Activated CD4-positive, alpha-beta T cell treated with anti-CD3 and anti-CD28 coated beads for 1 hour (primary cell): ENCODE measurements at places on chromosomes 16 and 17.

GRCh38 chr17:63082273-63082861, 116.3 kb downstream of the TANC2 start:
- DNase-seq = no peak

- peak; percentile 78 for DNase-seq
Measured at GRCh38 chr17:46266656-46267544, 28.0 kb upstream of the LRRC37A start.

GRCh38 chr17:27546624-27547300, 84.2 kb upstream of the LGALS9 start:
- no peak for DNase-seq

DNA sequence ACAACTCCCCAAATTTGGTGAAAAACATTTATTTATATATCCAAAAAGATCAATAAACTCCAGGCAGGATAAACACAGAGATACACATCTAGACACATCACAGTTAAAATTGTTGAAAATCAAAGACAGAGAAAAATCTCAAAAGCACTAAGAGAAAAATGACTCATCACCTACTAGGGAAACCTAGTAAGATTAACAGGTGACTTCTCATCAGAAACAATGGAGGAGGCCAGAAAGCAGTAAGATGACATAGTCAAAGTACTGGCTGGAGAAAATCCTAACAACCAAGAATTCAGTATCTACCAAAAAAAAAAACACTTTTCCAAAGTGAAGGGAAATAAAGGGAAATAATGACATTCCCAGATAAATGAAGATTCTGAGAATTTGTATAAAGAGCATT, 33.8 kb downstream of the ULK2 start:
- no peak for DNase-seq

DNA sequence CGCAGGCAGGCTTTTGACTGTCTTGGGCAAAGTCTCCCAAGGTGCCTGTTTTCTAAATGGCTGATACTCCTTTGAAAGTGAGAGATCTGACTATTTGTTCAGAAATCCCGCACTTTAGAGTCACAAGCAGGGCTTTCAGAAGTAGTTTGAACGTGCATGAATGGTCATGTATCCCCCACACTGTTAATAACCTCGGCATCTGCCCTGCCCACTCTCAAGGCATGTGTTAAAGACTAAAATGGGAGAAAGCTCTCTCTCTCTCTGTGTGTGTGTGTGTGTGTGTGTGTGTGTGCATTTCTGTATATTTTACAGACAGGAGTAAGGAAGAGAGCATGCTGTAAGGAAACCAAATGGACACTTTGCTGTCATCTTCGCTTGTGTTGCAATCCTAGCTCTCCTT, 163.7 kb downstream of the MAF start:
- DNase-seq = no peak

DNA sequence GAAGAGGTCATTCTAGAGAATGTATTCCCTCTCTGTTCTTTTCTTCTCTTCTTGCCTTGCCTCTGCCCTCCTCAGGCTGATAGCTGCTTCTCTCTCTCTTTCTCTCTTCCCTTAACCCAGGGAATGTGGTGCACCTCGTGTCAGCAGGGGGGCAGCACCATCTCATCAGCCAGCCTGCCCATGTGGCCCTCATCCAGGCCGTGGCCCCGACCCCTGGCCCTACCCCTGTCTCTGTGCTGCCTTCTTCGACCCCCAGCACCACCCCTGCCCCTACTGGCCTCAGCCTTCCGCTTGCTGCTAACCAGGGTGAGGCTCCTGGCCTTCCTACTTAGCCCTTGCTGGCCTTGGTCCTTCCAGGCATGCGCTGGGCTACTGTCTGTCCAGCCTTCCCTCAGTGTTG, 23.5 kb downstream of the SRCAP start:
- no peak for DNase-seq

GRCh38 chr16:72736074-72736473, 311.9 kb downstream of the ZFHX3 start:
- no peak for DNase-seq

DNA sequence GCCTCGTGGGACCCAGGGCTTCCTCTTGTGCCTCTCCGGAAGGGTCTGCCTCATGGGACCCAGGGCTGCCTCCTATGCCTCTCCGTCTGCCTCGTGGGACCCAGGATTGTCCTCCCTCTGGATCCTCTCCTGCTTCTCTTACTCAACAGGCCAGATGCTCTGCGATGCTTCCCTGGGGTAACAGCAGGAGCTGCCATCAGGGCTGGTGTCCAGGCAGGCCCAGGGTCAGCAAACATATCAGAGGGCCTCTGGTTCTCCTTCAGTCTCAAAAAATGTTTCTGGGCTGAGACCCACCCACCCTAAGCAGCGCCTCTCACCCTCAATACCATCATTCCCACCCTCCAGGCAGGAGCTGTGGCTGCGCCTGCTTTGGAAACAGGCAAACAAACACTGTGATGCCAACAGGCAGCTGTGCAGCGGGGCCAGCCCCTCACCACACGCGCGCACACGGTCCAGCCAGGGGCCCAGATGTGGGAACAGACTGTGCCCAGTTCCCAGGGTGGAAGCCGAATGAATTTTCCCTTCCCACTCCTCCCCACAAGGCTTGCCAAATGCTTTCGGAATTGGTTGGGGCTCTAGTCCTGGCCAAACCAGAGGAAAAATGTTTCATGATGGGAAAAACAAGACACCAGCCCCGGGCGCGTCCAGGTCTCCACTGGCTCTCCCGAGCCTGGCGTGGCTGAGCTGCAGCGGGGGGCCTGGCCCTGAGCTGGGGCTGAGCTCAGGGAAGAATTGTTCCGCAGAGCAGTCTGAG, 11.3 kb downstream of the TIMM22 start:
- DNase-seq = no peak

DNA sequence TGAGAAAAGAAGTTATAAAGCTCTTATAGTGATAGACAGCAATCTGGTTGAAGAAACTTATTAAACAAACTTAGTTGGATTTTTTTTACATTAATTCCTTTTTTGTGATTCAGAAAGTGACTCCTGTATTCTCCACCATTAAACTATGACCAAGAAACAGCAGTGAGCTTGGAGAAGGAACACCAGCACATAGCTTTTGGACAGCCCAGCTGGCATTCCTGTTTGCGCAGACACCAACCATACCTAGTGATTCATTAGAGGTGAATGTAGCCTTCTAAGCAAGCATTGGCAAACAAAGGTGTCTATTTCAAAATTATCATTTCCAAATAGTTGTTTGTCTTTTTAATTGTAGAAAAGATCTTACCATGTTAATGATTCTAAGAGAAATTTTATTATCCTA, 94.4 kb downstream of the STXBP4 start:
- DNase-seq = no peak

GRCh38 chr16:77332792-77333191, 102.0 kb downstream of the ADAMTS18 start:
- DNase-seq = no peak
